Small intestine (tissue), 16 donors: ENCODE measurements at places on chromosomes 12 and 14. TPM values are rescaled to one million over a fixed set of nuclear protein-coding genes. Genes with fewer than 3 reads are reported as not detected.

The GLT8D2 gene
- polyA plus RNA-seq: 10.9 TPM

The PTPRR gene
- polyA plus RNA-seq: 5.6 TPM

The SPRING1 gene
- 10.3 TPM for polyA plus RNA-seq

The PAH gene
- not detected for polyA plus RNA-seq

The DCN gene
- 8.1 TPM for polyA plus RNA-seq

The HOXC10 gene
- not detected for polyA plus RNA-seq

The PAPLN gene
- 59.2 TPM for polyA plus RNA-seq

The PTPRQ gene
- not detected for polyA plus RNA-seq

The SLC2A14 gene
- 0.03 TPM for polyA plus RNA-seq

The TEX22 gene
- polyA plus RNA-seq: 0.22 TPM

The DENND5B gene
- polyA plus RNA-seq: 9.8 TPM

The ACVR1B gene
- polyA plus RNA-seq: 75.8 TPM

The AMDHD1 gene
- 0.61 TPM for polyA plus RNA-seq

The TMEM121 gene
- not detected for polyA plus RNA-seq

The PPM1H gene
- 1.1 TPM for polyA plus RNA-seq

The KRT77 gene
- 0.01 TPM for polyA plus RNA-seq

The HPD gene
- 0.13 TPM for polyA plus RNA-seq

The ATL1 gene
- 6.6 TPM for polyA plus RNA-seq
